ENCODE measurements at places on chromosomes 7 and 10.

DNA sequence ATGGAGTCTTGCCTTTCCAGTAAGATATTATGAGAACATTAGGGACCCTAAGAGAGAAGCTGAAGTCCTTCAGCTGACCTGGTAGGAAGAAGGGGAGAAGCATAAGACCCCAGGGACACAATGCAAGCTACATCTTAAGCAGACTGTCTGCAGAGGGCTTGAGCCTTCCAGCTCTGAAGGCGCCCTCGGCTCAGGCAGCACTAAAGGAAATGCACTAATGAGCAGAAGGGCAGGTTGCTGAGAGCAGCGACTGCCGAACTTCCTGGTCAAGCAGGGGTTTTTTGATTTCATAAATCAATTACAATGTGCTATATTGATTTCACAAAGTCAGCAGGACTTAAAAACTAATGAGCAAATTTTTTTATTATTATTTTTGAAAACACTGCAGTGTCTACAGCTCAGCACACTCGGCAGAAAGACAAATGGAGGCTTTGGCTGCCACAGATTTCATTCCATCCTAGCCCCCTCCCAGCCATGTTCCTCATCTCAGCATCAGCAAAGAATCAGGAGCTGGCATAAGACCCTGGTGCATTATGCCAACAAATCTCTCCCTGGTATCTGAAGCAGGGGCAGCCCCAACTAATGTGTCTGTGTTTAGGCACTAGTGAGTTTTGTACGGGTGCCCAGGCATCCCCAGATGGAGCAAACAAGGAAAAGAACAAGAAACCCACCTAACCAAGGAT lies 57.1 kb downstream of the LRRTM3 start:
- DNase-seq: no peak

DNA sequence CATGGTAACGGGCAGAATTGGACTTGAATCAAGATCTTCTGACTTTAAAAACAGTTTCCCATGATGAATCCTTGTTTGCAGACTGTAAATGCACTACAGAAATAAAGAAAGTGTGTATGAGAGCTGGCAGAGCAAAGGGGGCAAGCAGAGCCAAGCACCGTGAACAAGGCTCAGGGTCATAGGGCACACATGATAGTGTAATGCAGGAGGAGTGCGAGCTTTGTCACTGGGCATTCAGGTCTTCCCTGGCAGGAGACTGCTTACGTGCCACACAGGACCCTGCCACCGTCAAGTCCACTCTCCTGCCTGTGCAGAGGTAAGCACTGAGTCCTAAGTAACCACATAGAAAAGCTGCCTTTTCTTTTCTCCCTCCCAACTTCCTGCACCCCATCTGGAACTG lies 93.1 kb upstream of the NPVF start:
- no peak for DNase-seq

DNA sequence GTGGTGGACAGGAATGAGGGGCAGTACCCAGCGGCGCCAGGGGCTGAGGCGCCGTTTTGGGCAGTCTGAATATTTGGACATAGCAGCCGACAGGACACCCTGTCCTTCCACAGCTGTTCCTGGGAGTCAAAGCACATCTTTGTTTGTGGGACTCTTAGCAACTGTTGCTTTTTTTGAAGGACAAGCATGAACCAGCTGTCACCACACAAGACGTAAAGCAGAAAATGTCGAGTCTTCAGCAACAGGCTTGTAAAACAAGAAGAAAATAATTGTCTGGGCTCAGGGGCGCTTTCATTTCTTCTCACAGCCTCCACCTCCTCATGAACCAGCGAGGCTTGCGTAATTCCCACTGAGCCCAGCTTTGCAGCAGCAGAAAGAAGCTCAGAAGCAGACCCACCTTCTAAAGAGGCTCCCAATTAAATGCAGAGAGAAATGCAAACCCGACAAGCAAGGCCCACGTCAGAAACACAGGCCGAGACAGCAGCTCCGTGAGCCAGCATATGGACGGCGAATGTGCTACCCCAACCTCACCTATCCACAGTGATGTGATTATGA lies 68.9 kb upstream of the DNAAF5 start:
- no peak for DNase-seq

DNA sequence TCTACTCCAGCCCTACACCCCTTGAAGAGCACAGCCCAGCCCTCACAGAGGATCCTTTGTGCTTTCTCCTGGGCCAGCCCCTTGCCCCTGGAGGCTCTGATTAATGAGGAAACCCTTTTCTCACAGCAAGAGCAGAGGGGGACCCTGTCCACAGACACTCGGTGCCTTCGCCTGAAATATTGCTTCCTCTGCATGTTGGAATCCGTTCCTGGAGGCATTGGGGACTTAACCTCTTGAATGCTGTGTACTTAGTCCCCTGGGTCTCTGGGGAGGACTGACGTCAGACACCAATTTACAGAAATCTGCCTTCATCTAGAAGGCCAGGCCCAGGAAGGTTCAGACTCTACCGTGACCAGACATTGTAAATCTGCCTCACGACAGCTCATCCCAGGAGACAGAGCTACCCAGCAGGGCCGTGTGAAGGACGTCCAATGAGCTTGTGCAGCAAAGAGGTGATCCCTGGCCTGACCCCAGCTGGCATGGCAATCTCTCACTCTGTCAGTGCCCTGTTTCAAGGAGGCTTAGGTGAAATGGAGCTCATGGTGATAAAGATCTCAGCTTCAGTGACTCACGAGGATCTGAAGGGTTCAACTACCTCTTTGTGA lies 8.1 kb upstream of the TMEM72 start:
- DNase-seq: no peak

DNA sequence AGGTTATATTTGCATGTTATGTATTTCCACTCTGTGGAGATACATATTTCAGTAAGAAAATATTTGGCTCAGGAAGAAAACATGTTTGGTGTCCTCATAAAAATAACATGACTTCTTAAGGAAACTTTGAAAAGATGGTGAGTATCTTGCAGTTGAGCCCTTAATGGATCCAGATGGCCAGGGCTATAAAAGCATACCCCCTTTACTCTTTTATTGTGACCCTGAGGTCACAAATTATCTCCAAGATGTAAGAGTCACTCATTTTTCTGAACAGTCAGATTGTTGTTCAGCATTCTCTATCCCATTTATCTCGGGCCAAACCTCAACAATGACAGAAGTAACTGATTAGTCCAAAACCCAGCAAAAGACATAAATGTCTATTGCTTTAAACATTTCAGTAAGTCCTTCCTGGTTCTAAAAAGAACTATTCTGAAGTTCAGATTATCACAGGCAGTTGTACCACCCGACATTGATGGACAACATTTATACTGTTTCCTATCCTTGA lies 539.4 kb downstream of the PARD3 start:
- no peak for DNase-seq

DNA sequence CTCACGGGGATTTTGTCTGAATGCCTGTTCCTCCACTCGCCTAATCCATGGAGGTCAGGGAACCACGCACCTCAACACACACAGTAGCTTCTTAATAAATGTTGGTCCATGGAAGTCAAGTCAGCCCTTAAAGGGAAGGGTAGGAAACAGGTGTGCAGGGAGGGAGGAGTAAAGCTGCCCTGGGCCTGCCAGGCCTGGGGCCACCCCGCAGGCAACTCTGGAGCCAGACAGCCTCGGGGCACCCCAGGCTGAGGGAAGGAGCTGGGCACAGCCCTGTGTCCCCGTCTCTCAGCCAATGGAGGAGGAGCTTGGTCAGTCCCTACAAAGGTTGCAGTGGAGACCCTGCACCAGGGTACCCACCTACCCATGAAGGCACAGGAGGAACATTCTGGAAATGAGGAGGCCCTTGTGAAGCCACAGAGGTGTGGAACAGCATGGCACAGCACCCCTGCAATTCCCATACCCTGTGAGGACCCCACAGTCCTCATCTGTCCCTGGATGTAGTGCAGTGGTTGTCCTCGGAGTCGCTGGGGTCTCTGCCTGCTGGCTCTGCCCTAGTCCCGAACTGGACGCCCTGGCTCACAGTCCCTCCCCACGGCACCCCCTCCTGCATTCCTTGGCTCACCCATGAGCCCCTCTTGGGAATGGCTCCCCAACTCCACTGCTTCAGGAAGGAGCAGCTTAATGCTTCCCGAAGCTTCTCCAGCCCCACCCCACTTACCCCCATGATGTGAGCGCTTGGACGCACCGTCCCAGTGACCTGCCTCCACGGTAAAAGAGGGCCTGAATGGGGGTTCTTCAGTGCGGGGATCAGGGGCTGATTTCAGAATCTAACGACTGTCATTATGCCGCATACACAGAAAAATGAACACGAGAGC lies 79.2 kb upstream of the INSIG1 start:
- DNase-seq: no peak

DNA sequence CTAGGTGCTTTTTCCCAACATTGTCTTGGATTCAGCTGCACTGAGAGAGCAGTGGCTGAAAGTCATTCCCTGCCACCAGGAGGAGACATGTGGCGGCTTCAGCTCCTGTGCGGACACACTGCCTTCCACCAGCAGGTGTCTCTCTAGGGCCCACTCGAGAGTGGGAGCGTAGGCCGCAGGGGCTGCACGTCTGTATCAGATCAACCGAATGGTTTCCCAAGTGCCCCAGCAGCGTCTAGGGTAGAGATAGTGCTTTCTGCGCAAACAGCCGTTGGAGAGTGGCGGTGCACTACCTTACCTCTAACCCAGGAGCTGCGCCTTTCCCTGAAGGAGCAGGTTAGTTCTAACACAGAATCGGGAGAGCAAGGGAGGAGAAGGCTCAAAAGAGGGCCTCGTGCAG lies 31.7 kb downstream of the PAPOLB start:
- peak; percentile 21 for DNase-seq

- no peak for DNase-seq
These were observed 327.3 kb downstream of the HTR7 start for GRCh38 chr10:90530521-90530920.

DNA sequence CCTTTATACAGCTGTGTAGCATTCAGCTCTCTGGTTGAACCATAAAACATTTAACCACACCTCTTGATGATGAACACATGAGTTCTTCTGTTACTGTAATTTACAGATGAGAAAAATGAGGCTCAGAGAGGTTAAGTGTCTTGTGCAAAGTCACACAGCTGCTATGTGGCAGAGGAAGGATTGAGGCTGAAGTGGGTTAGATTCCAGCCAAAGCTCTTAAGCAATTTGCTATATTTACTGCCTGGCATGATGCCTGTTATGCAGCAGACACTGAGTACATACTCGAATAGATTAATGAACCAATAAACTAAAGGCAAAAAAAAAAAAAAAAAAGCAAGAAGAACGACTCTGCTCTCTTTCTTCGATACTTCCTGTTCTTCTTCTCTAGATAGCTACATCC lies 35.7 kb downstream of the GFRA1 start:
- no peak for DNase-seq

DNA sequence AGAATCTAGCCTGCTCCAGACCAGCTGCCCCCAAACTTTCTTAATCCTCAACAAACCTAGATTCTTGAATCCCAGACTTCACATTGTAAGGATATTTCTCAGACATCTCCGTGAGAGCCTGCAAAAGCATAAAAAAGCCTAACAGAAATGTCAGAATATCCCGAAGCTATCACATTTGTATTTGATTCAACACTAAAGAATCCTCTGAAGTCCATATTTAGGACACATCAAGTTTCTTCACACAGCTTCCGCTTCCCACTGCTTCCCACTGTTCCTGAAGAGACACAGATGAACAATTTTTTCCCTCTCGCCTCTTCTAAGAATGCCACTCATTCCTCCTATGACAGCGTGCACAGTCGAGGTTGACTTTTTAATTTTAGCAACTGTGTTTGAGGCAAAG lies 396.2 kb upstream of the IGFBP3 start:
- no peak for DNase-seq

GRCh38 chr10:10902951-10903350 lies 114.7 kb upstream of the CELF2 start:
- no peak for DNase-seq

DNA sequence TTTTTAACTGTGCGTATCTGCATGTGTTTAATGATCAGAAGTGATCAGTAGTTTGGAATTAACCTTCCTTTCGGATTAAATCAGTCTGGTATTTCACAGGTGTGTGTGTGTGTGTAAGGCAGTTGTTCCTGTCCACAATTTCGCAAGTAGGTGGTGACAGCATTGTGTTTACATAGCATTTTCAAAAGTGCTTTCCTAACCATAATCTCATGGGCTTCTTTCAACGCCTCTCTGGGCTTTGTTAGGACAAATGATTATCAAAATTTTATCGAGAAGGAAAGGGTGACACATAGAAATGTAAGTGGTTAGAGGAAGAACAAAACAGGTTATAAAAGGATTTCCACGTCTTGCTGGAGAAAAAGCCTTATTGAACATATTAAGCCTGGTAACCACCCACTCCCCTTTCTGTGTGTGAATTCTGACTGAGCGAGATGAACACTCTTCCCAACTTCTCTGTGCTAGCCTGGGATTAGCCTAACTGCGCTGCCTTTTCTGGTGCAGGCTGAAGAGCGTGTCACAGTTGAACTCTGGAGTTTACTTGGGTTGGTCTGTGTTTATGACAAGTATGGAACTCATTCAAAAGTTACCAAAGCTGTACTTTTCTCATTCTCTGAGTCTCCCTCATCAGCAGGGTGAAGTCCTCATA lies 292.3 kb upstream of the PITRM1 start:
- DNase-seq: no peak

DNA sequence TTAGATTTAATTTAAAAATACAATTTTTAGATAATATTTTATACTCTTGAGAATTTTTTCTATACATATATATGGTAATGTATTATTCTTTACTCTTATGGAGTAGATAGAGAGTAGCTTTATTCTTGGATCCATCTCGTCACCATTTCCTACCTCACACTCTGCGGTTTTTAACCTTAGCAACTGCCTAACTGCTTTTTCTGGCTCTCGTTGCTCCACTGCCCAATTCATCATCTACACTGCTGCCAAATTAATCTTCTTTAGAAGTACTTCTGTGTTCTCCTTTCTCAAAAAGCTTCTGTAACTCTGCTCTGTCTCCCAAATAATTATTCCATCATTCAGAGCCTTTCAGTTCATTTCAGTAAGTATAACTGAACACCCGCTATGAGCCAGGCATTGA lies 35.3 kb downstream of the CAPZA2 start:
- DNase-seq: no peak

GRCh38 chr7:121872831-121873288 lies at the start of gene PTPRZ1:
PTPRZ1 (plus strand) TSS chr7:121873161; CDS start chr7:121873500, 339 bp downstream.
- no peak for DNase-seq

- no peak for DNase-seq
These were observed 96.2 kb downstream of the EMX2 start for GRCh38 chr10:117638664-117639200.

DNA sequence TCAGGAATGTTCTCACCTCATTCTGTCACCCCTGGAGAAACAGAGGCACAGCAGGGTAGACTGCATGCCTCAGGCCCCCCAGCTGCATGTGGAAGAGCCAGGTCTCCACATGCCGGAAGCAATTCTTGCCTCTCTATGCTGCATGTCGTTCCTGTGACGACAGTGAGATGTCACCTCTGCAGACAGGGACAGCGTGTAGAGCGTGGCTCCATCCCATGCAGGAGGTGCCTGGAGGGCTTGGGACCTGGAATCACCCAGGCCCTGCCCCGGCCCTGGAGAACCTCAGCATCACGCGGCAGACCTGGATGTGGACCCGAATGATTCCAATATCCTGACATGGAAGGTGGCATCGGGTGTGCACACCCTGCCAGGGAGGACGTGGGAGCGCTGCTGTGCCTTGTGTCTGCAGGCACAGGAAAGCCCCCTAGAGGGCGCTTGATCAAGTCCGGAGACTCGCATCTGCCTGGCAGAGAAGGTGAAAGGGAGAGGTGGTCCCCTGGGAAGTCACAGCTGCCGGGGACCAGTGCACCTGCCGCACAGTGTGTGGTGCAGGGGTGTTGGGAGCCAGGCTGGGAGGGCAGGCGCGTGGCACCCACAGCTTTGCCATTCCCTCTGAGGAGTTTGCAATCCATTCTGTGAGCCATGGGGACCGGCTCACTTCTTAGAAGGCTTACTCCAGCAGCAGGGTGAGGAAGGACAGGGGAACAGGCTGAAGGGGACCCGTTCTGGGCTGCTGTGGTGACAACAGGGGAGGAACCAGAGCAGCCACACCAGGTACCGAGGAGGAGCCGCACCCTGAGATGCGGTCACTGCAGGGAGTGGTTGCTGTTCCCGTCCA lies 45.3 kb upstream of the EN2 start:
- DNase-seq: peak; percentile 16

Measured in stimulated activated CD8-positive, alpha-beta memory T cell treated with anti-CD3 and anti-CD28 coated beads, Interleukin-7, amount 100 ng/mL, for 48 hours (primary cell).